ENCODE measurements at places on chromosomes 4 and X.

DNA sequence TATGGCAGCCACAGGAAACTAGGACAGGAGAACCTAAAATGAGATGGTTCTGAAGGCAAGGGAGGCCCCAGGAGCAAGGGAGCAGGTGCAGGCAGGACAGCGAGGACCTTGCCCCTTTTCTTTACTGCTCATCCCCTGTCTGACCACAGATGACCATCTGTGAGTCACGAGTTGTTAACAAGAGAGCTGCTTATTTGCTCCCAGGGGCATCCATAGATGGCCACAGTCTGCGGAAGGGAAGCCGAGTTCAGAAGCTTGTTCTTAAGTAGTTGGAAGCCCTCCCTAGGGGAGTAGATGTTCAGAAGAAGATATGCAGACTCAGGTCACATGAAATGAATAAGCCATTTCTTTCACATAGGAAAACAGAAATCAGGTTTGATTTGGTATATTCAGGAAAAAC lies 69.4 kb downstream of the EVC2 start:
- DNase-seq = no peak

DNA sequence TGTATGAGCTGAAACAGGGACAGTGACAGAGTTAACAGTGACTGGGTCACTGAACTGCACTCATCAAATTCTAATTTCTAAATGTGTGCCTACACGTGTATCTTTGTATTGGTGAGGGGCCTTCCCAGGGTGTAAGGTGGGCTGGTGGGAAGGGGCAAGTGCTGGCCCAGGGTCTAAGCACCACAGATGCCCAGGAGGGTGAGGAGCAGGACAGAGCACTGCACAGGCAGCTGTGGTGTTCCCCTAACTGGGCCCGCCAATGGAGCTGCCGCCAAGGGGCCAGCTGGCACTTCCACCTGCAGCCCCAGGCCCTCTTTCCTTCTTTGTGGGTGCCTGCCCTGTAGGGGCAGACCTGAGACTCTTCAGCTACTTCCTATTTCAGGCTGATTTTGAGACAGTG lies 349.9 kb downstream of the ARHGAP10 start:
- no peak for DNase-seq

GRCh38 chr4:16767861-16768260 lies 130.6 kb downstream of the LDB2 start:
- DNase-seq = no peak

DNA sequence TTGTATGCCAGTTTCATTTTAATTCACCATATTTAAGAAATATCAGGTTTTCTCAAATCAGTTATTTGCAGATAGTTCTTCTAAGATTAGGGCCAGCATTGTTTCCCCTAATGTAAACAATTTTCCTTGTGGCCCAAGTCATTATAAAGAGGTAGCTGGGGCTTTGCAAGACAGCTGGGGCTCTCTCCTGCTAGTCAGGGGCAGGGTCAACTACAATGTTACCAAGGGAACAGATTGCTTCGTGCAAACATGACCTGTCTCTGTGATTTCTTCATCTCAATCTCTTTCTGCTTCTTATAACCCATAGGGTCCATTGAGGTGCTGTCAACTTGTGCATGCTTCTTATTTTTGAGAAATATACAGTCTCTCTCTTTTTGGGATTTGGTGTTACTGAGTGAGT lies 12.1 kb downstream of the ARMCX6 start:
- peak; percentile 4 for DNase-seq

DNA sequence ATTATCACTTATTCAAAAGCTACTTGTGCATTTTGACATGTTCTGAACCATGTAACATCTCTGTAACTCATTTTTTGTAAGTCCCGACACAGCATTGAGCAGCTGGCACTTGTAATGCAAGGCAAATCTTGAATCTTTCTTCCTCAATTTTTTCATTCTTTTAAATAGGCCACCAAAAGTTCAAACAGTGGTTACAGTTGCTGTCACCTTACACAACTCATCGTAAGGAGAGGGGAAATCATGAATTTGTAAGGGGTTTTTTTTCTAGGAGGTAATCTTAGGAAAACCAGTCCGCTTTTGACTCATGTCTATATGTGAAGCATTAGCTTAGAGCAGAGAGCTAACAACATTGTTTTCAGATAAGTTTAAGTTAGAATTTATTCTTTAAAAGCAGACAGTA lies 124.5 kb downstream of the PDLIM5 start:
- DNase-seq = no peak

GRCh38 chr4:74230902-74231499 lies 73.1 kb downstream of the MTHFD2L start:
- no peak for DNase-seq

DNA sequence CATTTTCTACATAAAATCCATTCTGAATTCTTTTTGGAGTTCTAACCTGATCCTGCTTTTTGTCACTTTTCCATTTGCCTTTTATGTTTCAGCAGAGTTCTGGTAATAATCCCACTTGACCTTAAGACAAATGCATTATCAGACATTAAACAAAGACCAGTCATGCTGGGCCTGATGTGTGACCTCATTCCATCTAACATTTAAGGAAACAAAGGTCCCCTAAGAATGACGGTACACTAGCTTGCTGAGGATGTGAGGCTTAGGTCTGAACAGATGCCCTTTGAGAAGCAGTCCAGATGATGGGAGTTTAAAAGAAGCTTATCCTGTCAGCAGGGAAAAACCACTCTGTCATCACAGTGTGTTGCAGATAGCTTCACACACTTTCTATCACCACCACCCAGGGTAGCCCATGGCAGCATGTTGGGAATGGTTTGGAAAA lies 38.1 kb upstream of the PDE5A start:
- DNase-seq = no peak

DNA sequence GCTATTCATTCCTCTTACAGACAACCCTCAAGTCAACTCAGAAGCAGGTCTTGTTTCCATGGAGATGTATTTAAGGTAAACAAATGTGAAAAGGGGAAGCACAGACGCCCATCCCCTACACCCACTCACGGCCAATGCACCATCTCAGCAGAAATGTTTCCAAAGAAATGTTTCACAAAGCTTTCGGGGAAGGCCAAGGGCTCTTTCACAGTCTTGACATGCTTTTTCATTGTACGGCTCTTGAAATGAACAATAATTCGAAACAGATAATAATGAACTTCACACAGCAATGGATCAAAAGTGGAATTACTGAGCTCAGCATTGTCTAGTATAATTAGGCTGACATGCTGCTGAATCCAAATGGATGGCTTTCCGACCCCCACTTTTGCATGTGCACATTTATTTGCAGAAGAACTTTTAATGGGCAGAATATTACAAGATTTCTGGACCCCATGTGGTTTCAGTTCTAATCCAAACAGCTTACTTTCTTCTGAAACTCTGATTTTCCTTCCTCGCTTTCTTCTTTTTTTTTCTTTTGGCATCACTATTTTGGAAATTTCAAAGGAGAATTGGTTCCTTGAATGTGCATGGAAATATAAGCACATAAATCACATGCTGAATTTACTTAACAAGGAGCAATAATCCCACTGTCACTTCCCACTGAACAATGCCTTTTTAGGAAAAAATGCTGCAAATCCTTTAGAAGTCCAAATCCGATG lies 160.9 kb downstream of the SMIM20 start:
- DNase-seq = no peak

DNA sequence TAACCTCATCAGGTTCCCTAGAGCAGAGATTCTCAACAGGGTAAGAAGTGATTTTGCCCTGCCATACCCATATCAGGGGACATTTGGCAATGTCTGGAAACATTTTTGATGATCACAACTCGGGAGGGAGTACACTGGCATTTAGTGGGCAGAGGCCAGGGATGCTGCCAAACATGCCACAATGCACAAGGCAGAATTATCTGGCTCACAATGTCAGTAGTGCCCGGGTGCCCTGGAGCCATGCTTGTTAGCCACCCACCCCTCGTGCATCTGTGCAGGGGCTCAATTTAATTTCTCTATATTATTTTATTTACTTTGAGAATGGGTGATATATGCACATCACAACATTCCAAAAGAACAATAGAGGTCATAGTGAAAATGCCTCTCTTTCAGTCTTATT lies 82.0 kb upstream of the DHX15 start:
- no peak for DNase-seq

- DNase-seq = no peak
Observed at GRCh38 chrX:85196319-85196718, 47.3 kb downstream of the SATL1 start.

DNA sequence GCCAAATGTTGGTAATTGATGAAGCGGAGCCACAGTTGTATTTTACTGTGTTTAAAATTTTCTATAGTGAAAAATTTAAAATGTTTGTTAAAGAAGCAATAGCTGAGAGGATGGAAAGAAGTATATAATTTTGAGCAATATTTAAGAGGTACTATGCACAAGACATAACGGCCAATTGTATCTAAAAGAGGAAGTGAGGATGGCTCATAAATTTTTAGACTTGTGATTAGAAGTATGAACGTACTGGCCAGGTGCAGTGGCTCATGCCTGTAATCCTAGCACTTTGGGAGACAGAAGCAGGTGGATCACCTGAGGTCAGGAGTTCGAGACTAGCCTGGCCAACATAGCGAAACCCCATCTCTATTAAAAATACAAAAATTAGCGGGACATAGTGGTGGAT lies 12.7 kb upstream of the HHIP start:
- no peak for DNase-seq

DNA sequence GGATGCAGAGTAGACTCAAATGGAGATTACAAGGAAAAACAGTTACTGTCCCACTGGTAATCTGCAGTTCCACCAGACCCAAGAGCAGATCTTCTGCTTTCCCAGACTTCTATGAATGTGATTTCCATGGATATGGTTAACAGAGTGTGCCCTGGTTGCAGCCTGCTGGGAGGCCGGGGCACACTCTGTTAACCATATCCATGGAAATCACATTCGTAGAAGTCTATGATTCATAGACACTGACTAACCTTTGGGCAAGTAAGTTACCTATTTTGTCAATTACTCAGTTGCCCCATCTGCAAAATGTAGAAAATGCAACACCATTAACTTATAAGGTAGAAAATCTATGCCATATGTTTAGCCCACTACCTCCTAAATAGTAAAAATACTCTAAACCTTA lies 443.1 kb upstream of the PITX2 start:
- DNase-seq = no peak

DNA sequence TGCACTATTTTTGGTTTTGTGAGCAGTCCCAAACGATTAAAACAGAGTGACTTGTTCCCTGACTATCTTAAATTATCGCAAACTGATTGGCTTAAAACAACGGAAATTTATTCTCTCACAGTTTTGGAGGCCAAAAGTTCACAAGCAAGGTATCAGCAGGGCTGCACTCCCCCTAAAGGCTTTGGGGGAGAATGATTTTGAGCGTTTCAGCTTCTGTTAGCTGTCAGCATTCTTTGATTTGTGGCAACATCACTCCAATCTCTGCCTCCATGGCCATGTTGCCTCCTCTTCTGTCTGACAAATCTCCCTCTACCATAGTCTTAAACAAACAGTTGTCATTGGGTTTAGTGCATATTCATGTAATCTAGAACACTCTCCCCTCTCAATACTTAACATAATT lies 459.6 kb upstream of the ATOH1 start:
- no peak for DNase-seq

DNA sequence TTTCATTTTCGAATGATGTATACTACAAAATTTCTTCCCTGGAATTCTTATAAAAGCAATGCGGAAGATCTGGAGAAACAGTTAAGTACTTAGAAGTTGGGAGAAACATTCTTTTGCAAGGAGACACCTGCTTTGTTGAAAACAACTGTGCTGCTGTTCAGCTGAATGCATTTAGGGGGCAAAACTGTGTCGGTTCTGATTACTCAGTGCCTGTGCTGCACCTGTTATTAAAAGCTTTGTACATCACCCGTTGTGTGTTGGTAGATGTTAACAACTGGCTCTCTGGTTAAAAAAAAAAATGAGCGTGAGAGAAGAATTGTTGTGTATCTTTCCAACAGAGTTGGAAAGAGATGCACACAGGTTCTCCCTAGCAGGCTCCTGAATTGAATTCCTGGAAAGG lies 184.1 kb upstream of the HHIP start:
- DNase-seq = no peak

DNA sequence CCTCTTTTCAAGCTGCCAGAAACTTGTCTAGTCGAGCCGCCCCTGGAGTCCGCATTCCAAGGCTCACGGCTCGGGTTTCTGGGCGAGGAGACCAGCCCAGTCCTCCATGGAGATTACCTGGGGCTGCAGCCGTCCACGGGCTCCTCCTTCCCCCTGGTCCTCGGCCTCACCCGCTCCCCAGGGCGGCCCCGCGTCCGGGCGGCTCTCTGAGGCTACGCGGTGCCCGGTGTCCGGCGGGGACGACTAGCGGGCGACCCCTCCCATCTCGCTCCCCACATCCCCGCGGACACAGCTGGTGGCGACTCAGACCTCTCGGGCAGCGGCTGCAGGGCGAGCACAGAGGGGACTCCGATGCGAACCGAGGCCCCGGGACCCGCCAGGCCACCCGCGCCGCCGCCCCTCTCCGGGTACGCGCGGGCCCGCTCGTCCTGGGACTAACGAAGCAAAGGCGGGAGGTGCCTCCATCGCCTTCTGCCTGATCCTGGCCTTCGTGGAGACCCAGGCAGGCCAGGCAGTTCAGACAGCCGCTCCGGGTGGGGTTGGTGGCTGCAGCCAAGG lies 159.4 kb downstream of the TRAM1L1 start:
- no peak for DNase-seq

DNA sequence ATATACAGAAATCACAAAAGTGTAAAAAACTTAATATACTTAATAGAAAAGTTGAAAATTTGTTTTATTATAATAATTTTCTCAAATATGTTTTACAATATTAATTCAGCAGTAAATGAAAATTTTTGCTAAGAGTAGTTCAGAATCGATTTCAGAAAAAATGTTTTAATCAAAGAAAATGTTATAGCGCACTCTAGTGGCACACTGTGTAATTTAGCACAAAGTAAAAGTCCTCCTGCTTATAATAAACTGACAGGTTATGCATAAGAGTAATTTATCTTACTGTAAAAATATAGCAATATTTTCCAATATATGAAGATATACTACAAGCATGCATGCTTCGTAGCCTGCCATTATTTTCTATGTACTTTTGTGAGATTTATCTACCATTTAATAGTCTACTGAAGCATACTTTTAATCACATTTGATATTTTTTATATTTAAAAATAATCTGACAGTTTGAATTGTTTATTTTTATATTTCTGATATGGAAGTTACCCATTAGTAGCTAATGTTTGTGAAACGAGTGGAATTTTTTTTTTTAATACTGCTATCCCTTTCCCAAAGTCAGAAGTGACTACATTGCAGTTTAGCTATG lies 217.9 kb upstream of the KLHL4 start:
- DNase-seq = peak; percentile 20

GRCh38 chr4:159401791-159402380 lies 299.0 kb downstream of the RAPGEF2 start:
- DNase-seq = no peak

DNA sequence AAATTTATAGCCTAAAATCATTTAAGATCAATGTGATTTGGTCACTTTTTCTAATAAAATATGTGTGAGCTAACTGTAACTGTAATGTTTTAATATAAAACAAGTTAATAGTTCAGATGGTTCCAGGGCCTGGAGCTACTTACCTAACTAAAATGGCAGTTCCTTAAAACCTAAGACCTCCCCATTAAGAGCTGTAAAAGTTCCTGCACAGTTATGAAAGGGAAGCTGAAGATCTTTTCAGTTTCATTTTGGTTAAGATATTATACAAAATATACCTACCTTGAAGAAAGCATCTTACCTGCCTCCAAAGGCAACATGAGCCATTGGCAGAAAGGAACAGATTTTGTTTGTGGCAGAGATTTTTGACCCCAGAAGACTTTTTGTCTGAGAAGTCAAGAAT lies 30.1 kb downstream of the HPF1 start:
- no peak for DNase-seq

Measured in NCI-H1930 (cell line).